Tibial artery (tissue), 4 donors: ENCODE measurements at places on chromosomes 13 and 19.

- no peak for DNase-seq
These were observed 6.8 kb downstream of the TLE6 start for GRCh38 chr19:2984215-2984528.

- DNase-seq: no peak
These were observed 15.3 kb downstream of the LGALS16 start for GRCh38 chr19:39670998-39671397.

DNA sequence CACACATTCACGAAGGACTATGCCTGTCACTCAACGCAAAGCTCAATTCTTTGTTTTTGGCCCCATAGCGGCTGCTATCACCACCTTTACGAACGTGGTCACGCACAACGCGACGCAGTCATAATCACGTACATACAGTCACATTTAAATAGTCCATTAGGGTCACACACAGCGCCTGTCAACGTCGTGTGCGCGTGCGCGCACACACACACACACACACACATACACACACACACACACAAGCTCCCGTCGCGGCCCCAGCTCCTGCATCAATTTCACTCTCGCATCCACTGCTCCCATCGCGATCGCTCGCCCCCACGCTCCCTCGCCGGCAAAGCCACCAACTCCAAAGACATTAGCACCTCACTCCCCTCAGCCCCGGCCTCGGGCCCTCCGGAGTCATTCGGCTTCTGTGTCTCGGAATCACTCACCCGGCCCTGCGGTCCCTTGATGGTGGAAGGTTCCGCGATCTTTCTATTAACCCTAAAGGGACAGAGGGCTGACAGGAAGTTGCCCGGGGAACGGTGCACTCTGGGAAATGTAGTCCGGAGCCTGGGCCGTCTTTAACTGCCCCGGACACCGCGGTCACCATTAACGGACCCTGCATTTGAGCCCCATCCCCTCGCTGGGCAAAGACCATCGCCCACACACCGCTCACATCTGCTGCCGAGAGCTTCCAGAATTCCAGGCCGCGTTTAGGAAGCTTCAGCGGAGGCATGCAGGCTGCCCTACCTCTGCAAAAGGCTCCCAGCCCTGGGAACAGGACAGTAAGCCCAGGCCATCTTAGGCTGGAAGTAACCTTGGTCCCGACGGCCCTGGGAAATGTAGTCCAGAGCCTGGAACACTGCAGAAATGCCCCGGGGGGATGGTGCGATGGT lies at the start of gene ZNF790:
Gene ZNF790 (minus strand): TSS at position 482 of the 878 bp plus-strand sequence. CDS start 12,768 bp downstream, outside the sequence.
- peak; percentile 89 for DNase-seq

GRCh38 chr13:107881362-107881761 lies 334.0 kb downstream of the LIG4 start:
- DNase-seq: no peak

GRCh38 chr13:29131881-29132668 lies 311.9 kb downstream of the MTUS2 start:
- no peak for DNase-seq

DNA sequence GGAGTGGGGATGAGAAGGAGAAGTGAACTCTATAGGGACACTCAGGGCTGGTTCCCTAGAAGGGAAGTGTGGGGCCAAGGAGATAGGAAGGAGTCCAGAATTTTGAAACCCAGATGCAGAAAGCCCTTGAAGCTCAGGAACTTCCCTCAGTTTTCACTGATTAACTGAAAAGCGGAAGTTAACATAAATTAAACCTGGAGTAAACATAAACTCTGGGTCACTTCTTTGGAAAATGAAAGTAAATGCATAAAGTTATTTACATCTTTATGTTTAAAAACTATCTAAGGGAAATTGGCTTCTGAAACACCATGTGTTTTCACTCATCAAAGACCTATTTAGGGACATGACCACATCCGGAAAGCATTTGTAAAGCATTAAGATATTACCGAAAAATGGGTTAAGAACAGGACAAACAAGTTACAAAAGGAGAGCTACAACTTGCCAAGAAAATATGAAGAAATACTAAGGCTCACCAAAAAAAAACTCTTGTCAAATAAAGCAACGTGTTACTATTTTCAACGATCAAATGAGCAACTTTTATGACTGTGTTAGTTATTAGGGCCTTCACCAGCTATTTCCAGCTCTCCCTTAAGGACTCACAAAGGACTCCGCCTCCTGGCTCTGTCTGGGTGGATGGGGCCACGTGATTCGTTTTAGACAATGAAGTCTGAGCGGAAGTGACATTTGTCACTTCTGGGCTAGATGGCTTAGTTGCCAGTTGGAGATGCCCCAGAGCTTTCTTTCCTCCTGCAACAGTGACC lies 439.1 kb upstream of the ZNF507 start:
- DNase-seq: no peak

GRCh38 chr13:49602005-49602404 lies 16.6 kb upstream of the RCBTB1 start:
- DNase-seq: no peak

GRCh38 chr13:99080131-99080530 lies 102.3 kb upstream of the DOCK9 start:
- no peak for DNase-seq

- DNase-seq: no peak
These were observed 396.9 kb downstream of the MYO16 start for GRCh38 chr13:109026266-109026665.

DNA sequence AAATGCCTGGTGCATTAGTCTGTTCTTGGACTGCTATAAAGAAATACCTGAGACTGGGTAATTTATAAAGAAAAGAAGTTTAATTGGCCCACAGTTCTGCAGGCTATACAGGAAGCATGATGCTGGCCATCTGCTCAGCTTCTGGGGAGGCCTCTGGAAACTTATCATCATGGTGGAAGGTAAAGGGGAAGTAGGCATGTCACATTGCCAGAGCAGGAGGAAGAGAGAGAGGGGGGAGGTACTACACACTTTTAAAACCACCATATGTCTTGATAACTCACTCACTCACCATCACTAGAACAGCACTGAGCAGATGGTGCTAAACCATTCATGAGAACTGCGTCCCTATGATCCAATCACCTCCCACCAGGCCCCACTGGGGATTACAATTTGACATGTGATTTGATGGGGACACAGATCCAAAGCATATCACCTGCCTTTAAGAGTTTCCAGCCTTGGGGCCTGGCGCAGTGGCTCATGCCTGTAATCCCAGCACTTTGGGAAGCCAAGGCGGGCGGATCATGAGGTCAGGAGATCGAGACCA lies 219.0 kb downstream of the KATNAL1 start:
- DNase-seq: no peak

GRCh38 chr13:97559030-97559429 lies 125.1 kb downstream of the RAP2A start:
- DNase-seq: no peak

DNA sequence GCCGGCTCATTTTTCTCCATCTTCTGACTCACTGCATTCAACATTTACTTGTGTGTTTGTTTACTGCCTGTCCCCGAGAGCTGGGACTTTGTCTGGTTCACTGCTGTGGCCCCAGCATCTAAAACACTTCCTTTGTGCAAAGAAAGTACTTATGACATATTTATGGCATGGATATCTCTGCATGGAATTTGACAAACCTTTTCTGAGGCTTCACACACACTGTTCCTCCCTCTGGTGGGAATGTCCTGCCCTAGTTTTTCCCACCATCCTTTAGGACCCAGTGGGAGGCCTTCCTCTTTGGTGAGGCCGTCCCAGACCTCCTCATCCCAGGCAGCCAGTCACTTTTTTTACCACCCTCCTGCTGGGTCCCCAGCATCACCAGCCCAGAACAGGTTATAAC lies 1.4 kb upstream of the SRRM5 start:
- DNase-seq: no peak

GRCh38 chr13:57326532-57326931 lies 159.5 kb downstream of the PRR20E start:
- DNase-seq: no peak

- DNase-seq: no peak
These were observed 77.8 kb downstream of the TEX29 start for GRCh38 chr13:111398196-111398595.

- no peak for DNase-seq
These were observed 102.0 kb downstream of the DCLK1 start for GRCh38 chr13:36029166-36029565.

- peak; percentile 52 for DNase-seq
These were observed 12.4 kb downstream of the SNRNP70 start for GRCh38 chr19:49097453-49098288.

DNA sequence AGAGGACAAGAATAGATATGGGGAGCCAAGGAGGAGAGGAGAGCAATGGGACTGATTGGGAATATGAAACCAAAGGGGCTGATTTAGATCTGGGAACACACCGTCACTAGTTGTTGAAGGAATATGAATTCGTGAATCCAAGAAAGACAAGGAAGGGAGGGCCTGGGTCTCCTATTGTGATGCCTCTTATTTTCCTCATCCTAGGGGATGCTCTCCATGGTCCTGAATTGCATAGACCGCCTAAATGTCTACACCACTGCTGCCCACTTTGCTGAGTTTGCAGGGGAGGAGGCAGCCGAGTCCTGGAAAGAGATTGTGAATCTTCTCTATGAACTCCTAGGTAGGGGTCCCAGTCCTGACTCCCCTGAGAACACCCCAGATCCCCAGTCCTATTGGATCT lies 21.5 kb downstream of the RYR1 start:
- DNase-seq: no peak

GRCh38 chr13:36132376-36132775 lies 1.2 kb upstream of the DCLK1 start:
- DNase-seq: no peak

GRCh38 chr13:94479616-94480015 lies at the start of gene DCT:
Gene DCT, minus strand, starts transcription at chr13:94479682. Its CDS starts 427 bp downstream, at chr13:94479255.
- DNase-seq: no peak

DNA sequence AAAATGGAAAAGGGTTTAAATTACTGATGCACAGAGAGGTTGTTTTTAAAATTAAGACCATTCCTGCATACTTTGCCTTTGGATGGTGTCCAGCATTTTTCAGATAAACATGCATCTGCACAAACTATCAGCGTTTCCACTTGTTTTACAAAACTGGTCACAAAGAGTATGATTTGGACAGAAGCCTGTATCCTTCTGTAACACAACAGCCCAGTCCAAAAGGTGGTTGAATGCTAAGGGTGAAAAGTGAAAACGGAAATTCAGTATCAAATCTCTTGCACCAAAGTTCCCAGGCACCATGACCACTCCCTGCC lies 21.7 kb upstream of the DOCK9 start:
- DNase-seq: no peak

GRCh38 chr13:98523455-98524102 lies 53.3 kb downstream of the STK24 start:
- DNase-seq: no peak

- DNase-seq: peak; percentile 69
These were observed 1.2 kb upstream of the PLEKHF1 start for GRCh38 chr19:29663861-29664752.

- no peak for DNase-seq
These were observed 380.2 kb downstream of the FGF9 start for GRCh38 chr13:22050951-22051563.

GRCh38 chr19:3698386-3698950 lies 1.8 kb downstream of the PIP5K1C start:
- no peak for DNase-seq

DNA sequence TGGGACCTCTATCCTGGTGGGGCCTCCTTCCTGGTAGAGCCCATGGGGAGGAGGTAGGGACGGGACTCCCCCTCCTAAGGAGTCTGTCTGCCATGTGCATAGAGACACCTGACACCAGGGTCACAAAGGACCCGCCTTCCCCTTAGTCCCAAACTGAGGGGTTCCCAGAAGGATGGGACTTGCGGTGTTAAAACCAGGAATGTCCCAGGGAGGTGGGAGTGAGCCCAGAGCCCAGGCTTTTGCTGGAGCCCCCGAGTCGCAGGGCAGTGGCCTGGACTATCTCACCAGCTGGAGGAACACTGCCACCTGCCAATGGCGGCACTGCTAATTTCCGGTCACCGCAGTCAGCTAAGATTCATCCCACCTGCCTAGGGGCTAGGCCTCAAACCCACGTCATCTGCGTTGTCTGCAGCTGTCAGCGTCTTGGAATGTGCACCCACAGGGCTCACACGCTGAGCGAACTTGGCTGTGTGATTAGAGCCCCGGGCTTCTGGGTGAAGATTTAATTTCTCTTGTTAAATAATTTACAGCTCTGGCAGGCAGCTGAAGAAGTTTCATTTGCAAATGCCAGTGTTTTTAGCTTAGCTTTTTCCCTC lies 31.9 kb upstream of the ATP11A start:
- DNase-seq: no peak

DNA sequence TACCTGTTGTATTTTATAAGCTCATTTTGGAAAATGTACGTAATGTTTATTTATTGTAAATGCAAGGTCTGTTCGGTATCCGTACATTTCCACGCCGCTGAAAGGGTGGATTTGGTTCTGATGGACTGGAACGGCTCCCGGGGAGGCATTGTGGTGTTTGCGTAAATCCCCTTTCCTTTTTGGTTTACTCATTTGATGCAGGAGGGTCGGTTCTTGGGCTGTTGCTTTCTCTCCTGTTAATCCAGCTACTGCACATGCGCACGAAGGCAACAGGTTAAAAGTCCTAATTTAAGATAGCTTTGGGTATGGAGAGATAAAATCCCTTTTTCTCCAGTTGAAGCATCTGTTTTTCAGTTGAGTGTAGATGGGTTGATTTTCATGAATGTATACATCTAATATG lies 224.4 kb downstream of the TM9SF2 start:
- no peak for DNase-seq

GRCh38 chr13:104553186-104553585 lies 1487.0 kb upstream of the SLC10A2 start:
- no peak for DNase-seq

GRCh38 chr19:2317756-2318155 lies 9.8 kb upstream of the LINGO3 start:
- no peak for DNase-seq

GRCh38 chr19:35352448-35353304 lies 5.0 kb downstream of the FFAR1 start:
- peak; percentile 67 for DNase-seq

DNA sequence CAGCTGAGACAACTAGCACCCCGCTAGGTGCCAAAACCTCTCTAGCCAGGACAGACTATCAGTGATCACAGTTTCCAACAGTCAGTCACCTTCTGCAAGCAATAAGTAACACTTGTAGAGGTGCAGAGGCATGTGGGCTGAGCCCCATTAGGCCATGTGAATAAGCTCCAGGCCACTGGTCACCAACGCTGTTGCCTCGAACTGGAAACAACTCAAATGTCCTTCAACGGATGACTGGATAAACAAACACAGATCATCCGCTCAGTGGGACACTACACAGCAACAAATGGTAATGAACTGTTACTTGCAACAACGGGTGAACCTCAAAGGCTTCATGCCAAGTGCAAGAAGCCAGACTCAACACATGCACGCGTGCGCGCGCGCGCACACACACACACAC lies 27.5 kb upstream of the TMEM160 start:
- no peak for DNase-seq

- DNase-seq: no peak
These were observed 59.1 kb downstream of the SLC7A9 start for GRCh38 chr19:32810452-32810851.

- DNase-seq: no peak
These were observed 88.4 kb upstream of the SOX1 start for GRCh38 chr13:111978546-111978945.
